ENCODE measurements at places on chromosomes 6 and 20.

- no peak for DNase-seq
Observed at GRCh38 chr6:155909710-155910109, 454.1 kb upstream of the NOX3 start.

GRCh38 chr6:1669996-1670395 is 60.3 kb downstream of the FOXC1 start:
- DNase-seq: no peak

- DNase-seq: no peak
Observed at GRCh38 chr6:105985816-105986632, 100.1 kb upstream of the PRDM1 start.

DNA sequence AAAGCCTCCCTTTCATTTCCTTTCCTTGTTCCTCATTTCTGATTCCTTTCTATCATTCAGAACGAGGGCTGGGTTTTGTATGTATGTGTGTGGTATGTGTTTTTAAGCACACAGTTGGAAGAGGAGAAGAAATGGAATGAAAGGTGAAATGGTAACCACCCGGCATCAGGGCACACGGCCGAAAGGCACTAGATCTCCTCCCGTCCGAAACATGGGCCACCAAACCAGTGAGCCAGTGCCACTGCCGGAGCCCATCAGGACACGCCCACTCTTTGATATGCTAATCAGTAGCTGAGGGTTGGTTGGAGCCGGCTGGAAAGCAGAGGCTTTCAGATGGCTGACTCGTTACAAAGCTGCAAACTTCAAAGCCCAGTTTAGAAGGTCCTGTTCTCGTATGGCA is 228.6 kb upstream of the JARID2 start:
- no peak for DNase-seq

DNA sequence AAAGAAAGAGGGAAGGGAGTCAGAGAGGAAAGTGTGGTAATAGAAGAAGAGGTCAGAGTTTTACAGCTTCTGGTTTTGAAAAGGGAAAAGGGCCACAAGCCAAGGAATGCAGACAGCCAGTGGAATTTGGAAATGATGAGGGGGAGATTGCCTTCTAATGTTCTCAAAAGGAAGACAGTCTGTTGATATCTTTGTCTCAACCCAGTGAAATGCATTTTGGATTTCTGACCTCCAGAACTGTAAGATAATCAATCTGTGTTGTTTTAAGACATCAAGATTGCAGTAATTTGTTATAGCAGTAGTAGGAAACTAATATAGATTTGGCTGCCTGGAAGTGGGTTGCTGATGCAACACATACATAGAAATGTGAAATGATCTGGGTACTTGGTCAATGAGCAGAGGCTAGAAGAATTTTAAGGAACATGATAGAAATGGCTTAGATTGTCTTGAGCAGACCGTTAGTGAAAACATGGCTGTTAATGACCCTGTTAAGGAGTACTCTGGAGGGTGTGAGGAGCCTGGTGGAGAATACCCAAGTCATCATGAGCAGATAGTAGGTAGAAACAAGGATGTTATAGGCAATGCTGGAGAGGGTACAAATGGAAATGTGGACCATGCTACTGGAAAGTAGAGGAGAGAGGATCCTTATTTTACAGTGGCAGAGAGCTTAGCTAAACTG is 255.8 kb upstream of the RAB32 start:
- no peak for DNase-seq

GRCh38 chr6:138550346-138550767 is 51.1 kb upstream of the NHSL1 start:
- no peak for DNase-seq

GRCh38 chr6:106216527-106216926 is 109.0 kb downstream of the ATG5 start:
- no peak for DNase-seq

DNA sequence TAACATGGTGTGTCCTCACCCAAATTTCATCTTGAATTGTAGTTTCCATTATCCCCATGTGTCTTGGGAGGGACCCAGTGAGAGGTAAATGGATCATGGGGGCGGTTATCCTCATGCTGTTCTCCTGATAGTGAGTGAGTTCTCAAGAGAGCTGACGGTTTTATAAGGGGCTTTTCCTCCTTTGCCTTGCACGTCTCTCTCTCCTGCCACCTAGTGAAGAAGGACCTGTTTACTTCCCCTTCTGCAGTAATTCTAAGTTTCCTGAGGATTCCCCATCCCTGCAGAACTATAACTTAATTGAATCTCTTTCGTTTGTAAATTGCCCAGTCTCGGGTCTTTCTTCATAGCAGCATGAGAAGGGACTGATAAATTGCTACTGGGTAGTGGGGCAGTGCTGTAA is 789.3 kb downstream of the FRK start:
- DNase-seq: no peak

GRCh38 chr6:138115877-138116660 is 8.8 kb upstream of the PERP start:
- DNase-seq: no peak

DNA sequence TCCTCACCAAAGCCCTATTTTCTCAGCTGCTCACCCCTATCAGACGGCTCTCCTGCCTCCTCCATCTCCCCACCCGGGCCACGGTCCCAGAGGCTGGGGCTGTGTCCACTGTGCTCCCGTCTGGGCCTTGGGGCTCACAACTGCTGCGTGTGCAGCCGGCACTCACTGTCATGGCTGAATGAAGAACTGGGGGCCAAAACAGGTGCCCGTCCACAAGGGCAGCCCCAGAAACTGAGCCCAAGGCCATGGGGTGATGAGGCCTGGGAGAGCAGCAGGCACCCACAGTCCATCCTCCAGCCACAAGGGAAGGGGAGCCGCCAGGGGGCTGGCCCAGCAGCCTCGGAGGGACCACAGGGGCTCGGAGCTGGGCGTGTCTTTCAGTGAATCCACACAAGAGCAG is 159.5 kb downstream of the DLL1 start:
- DNase-seq: no peak

DNA sequence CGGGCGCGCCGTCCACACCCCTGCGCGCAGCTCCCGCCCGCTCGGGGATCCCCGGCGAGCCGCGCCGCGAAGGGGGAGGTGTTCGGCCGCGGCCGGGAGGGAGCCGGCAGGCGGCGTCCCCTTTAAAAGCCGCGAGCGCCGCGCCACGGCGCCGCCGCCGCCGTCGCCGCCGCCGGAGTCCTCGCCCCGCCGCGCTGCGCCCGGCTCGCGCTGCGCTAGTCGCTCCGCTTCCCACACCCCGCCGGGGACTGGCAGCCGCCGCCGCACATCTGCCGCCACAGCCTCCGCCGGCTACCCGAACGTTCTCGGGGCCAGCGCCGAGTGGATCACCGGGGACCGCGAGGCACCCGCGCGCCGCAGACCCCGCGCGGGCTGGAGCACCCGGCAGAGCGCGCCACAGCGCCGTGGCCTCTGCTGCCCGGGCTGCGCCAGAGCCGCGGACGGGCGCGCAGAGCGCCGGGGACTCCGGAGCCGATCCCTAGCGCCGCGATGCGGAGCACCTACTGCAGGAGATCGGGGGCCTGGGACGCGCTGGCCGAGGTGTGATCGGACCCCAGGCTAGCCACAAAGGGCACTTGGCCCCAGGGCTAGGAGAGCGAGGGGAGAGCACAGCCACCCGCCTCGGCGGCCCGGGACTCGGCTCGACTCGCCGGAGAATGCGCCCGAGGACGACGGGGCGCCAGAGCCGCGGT is at the start of gene BMP2:
TSS of gene BMP2 (plus strand) at position 151 of the 692 bp plus-strand sequence. CDS start 2,441 bp downstream, outside the sequence.
- no peak for DNase-seq

DNA sequence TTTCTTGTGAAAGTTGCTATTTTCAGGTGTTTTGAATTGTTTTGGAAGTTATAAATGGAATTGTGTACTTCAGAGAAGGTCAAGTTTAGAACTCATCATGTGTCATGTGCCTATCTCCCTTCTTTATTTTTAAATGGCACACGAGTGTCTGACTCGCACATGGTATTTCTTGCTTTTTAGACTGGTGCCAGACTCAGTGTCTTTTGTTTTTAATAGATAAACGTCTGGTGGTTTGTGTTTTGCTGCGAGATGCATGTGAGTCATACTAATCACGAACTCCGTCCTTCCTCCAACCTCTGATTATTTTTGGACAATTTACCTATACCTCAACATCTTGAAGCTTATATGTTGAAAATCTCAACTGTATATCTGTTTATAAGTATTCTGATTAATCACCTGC is 292.1 kb downstream of the CDKAL1 start:
- DNase-seq: no peak

DNA sequence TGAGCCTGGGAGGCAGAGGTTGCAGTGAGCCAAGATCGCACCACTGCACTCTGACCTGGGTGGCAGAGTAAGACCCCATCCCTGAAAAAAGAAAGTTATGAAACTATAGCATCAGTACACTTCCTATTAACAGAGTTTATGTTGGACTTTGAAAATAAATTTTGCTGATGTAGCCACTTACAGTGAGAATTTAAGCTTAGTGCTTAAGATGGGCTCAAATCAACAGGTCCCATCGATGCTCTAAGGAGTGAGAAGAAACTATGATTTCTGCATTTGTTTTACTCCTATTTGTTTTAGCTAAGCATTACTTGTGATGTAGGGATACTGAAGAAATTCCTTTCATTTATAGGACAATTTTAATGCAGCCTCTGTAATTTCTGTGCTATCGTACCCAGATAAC is 93.3 kb upstream of the CLDN20 start:
- DNase-seq: no peak

DNA sequence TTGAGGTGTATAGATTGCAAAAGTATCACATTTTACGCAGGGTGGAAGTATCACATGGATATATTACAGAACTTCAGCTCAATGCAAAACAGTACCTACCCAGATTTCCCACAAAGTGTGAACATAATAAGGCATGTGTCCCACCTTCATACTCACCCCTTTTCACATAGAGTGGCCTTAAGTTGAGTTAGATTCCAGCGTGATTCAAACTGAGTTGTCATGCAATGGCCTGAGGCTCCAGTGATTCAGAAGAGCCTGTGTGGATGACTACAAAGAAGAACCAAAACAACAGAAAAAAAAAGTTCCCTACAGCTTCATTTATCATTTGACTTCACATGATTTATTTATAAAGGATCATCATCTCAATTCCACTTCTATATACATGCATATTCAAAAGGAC is 309.7 kb downstream of the SLC35F1 start:
- no peak for DNase-seq

GRCh38 chr6:10144772-10145171 is 270.1 kb downstream of the TFAP2A start:
- no peak for DNase-seq

- no peak for DNase-seq
Observed at GRCh38 chr20:19808498-19808897, 50.4 kb downstream of the RIN2 start.

DNA sequence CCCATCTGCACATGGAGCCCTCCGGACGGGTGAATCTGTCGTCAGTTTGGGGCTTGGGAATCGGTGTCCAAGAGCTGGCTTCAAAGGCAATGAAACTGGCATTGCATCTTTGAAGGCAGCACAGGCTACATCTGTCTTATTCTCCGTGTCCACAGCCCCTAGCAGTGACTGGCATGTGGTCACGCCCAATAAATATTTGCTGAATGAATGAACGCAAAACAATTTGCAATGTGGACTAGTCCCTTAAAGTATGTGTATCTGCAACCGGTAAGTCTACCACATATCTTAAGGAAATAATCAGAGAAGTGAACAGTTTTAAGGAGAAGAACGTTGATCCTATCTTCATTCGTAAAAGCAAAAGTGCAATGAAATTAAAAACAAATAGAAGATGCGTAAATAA is 8.0 kb upstream of the PMEPA1 start:
- no peak for DNase-seq

- no peak for DNase-seq
Observed at GRCh38 chr6:115360602-115361325, 699.9 kb downstream of the FRK start.

DNA sequence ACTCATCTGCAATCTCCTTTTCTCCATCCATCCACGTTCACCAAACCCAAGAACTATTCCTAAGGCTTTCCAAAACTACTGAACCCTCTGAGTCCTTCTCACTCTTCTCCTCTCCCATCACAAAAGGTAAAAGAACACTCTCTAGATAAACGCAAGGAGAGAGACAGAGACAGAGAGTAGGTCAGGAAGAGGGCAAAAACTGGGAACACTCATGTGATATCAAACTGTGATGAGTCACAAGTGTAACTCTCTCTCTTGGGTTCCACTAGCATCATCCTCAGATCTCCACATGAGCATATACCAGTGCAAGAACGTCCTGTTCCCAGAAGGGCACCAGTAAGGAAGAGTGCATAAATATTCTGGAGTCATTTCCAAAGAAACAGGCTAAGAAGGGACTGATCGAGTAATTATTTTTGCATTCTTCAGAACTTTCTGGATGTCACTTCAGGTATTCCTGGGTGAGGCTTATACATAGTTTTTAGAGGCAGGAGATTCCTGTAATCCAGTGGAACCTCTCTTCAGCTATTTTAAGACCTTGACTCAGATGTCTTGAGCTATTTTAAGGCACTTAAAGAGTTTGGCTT is 47.3 kb upstream of the STXBP5 start:
- no peak for DNase-seq

- DNase-seq: no peak
Observed at GRCh38 chr20:48524582-48524981, 303.2 kb downstream of the PREX1 start.

DNA sequence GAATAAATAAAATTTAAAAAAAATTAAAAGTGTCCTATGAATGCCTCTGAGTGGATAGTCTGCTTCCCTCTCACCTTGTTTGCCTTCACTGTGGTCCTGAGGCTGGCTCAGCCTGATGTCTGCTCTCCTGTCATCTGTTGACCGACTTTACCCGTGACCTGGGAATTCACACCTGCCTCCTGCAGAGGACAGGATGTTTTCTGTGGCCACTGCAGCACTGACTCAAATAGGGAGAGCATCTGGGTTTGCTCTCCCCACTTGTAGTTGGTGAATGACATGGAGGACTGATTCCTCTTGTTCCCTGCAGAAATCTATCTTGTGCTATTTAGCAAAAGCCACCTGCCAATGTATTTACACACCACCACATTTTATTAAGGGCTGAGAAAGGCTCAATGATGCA is 52.4 kb upstream of the ERVFRD-1 start:
- DNase-seq: no peak

DNA sequence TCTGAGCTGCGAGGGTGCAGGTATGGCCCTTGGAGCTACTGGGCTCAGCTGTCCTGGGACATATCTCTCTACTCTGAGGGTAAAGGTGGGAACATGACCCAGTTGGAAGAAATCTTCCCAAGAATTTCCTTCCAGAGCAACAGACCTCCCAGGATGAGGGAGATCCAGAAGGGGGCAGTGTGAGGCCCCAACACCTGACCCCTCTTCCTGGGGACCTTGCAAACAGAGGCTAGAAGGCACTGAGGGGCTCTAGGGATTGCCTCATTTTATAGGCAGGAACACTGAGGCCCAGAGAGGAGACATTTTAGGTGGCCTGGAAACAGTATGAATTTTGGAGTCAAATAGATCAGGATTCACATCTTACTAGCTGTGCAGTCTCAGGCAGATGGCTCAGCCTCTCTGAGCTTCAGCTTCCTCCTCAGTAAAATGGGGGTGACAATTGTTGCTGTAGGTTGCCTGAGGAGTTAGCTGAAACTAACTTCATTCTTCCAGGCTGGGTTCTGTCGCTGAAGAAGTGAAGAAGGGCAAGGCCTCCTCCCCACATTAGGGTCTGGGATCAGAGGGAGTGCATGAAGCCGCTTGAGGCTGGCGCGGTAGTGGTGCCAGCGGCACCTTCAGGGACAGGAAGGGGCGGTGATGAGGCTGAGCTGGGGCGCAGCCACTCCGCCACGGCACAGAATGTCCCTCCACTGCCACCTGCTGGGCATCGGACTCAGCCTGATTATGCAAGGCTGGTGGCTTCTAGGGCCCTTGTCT is 11.4 kb downstream of the KCNK17 start:
- DNase-seq: no peak

- no peak for DNase-seq
Observed at GRCh38 chr6:35474131-35474941, 6.1 kb downstream of the RPL10A start.

- no peak for DNase-seq
Observed at GRCh38 chr6:40413239-40413638, 173.9 kb downstream of the LRFN2 start.

Measured in cortex of kidney (tissue), 1 donor.